KG1 (cell line): ENCODE measurements at places on chromosomes 16 and 17.

GRCh38 chr17:55342800-55343585 lies 78.2 kb downstream of the HLF start:
- DNase-seq: no peak

GRCh38 chr17:63649813-63650212 lies 27.6 kb downstream of the MAP3K3 start:
- DNase-seq: no peak

DNA sequence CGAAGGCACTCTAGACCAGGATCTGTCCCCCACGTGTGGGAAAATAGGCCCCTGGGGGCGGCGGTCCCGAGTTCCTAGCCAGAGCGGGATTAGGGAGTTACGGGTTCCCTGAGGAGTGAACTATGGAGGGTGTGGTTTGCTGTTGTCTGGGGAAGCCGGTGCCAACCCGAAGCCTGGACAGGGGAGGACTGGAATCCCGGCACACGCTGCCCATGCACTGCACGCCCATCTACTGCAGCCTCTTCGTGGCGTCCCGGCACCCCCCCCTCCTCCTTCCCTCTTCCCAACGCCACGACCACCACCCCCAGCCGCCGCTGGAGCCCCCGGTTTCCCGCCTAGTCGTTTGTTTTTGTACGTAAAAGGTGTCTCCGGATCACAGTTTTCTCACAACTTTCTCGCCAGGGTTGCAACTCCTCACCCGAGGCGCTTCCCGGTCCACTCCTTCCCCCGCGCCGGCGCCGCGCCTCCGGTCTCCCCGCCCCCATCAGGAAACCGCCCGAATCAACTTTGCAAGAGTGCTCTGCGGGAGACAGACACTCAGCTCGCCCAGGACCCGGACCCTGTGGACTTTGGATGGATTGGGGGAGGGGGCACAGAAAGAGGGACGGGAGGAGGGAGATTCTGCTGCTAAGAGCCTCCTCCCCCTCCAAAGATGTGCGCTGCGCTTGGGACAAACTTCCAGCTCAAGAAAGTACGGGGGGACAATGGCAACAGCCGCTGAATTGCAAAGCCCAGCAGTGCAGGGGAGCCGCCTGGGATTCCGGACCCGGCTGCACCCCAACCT lies 1.4 kb upstream of the LHX1 start:
- DNase-seq: no peak

DNA sequence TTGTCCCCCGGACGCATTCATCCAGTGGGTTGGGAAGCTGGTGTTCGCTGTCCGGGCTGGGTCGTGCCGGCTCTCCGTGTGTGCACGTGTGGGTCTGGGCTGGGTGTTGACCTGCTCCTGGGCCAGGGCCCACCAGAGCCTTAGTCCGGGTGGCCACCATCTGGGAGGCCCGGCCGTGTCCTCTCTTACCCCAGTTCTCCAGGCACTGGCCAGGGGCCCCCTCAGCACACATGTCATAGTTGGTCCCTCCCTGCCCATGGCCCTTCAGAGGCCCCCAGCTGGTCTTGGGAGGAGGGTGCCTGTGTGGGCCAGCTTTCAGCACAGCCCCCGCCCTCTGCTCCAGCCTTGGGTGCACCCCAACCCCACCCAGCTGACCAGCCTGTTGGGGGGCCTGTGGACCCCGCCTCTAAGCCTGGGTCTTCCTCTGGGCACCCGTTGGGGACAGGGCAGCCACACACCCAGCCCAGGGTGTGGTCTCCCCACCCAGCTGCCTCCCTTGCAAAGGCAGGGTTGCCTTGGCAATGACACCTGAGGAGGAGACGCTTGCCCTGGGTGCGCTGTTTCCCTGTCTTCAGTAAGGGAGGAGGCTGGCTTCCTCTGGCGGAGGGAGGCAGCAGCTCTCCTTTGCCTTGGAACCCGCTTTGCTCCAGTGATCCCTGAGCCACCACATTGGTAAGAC lies 77.4 kb downstream of the JPH3 start:
- no peak for DNase-seq

GRCh38 chr17:45168991-45169752 lies 7.5 kb downstream of the HEXIM2 start:
- no peak for DNase-seq

DNA sequence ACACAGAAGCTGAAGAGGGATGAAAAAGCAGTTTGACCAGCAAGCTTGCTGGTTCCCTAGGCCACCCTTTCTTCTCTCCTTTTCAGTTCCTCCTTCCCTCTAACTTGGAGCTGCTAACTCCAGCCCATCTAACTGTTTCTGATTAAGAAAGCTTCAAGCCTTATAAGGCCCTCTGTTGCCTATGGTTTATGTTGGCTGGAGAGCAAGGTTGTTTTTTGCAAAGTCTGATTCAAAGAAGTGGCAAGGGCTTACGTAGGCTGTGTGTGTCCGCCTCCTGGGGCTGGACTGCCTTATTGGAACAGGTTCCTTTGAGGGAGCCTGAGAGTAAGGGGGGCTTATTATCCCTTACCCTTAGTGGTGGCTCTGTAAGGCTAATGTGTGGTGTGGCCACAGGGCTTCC lies 7.1 kb downstream of the AKAP1 start:
- no peak for DNase-seq

DNA sequence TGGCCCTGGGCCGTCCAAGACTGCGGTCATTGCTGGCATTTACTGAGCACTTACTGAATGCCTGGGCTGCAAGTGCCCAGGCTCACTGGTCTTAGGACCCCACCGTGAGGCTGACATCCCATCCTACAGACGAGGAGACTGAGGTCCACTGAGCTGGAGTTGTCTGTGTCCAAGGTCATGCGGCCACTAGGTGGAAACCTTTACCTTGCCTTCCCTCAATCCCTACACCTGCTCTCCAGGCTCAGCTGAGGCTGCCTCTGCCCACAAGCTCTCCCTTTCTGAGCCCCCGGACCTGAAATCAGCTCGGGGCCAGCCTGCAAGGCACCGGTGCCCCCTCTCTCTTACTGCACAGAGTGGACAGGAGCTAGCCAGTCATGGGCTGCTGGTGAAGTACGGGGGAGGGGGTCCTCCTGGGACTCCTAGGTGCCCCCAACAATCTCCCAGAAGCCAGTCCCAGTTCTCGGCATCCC lies 1.5 kb downstream of the CASKIN1 start:
- no peak for DNase-seq

DNA sequence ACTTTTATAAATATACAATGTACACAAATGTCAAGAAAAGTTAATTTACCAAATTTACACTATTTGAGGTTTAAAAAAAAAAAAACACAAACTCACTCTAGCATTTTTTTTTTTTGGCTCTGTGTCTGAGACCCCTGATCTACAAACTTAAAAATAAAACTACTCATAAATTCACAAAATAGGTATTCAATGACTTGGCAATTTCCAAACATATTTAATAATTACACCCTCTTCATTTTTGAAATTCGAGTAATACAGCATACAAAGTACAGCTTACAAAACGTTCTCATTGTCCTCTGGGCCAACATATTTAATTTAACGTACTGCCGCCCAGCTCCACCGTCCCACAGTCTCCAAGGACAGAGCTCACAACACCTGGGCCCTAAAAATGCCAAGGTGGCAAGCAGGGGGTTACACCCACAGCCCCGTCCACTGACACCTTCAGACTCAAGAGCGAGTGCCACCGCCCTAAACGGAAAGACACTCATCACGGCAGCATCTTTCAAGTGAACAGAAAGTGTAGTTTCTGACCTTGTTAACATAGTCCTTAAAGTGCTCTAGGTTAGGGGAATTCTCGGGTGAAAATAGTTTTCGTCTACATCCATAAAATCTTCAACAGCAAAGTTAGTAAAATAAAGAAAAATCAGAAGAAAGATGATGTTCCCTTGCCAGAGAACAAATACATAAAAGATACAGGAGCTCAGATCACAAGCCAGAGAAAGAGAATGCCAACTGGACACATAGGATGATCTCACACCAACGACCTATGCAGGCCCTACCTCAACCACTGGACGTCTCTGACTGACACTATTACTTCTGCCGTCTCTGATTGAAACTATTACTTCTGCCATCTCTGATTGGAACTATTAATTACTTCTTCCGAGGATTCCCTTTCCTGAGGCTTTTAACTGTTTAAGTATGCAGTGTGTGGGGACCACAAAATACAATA lies 4.2 kb downstream of the ADCY9 start:
- DNase-seq: no peak

DNA sequence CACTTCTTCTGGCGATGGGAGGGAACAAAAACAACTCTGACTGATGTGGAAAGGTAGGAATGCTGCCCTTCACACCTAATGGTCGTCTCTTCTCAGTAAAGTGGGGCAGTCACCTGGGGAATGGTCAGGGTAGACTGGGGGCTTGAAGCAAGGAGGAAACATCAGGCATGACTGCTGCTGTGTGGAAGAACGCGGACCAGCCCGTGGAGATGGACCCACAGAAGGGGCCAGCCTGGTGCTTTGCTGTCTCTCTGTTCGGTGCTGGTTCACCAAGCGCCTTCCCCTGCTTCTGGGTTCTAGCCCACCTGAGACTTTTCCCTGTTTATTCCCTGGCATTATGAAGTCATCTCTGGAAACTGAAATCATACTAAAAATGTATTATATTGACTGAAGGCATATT lies 96.2 kb upstream of the DNAH17 start:
- no peak for DNase-seq

- DNase-seq: no peak
Observed at GRCh38 chr16:73021866-73022495, 25.9 kb downstream of the ZFHX3 start.
